ENCODE measurements at places on chromosomes 11 and 22.
A peak's percentile ranks its signal among the peaks of the same experiment; 100 is the strongest.

GRCh38 chr11:59185386-59185945 lies 13.5 kb downstream of the DTX4 start:
- no peak for ATAC-seq

GRCh38 chr11:57083641-57084385 lies 95.1 kb downstream of the OR5AK2 start:
- no peak for ATAC-seq

DNA sequence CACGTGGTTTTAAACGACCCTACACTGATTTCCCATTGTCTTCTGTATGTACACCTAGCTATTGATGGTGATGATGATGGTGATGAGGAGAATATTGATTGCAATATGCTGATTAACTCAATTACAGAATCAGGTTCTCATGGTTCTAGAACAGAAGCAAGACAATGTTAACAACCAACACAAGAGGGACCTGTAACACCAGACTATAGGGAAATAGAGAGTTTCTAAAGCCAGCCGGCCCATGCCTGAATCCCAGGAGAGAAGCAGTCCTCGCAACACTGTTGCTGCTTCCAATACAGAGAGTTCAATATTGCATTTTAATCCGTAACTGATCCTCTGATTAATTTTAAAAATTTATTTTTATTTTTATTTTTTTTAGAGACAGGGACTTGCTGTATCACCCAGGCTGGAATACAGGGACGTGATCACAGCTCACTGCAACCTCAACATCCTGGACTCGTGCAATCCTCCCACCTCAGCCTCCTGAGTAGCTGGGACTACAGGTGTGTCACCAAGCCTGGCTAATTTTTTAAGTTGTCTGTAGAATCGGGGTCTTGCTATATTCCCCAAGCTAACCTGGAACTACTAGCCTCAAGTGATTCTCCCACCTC lies 22.2 kb upstream of the UBASH3B start:
- ATAC-seq: no peak

DNA sequence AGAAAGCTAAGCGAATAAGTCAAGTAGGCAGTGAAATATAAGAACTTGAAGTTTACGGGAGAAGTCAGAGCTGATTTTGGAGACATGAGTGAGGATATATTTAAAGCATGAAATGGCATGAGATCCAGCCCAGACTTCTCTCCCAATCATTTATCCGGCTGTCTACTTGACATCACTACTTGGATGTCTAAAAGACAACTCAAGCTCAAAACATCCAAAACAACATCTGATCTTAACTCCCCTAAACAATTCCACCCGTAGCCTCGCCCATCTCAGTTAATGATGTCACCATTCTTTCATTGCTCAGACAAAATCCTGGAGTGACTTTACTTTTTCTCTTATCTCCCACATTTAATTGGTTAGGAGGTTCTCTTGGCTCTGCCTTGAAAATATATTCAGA lies 44.5 kb downstream of the WEE1 start:
- ATAC-seq: no peak

GRCh38 chr11:77047007-77047927 lies 13.1 kb downstream of the B3GNT6 start:
- ATAC-seq: peak; percentile 96

DNA sequence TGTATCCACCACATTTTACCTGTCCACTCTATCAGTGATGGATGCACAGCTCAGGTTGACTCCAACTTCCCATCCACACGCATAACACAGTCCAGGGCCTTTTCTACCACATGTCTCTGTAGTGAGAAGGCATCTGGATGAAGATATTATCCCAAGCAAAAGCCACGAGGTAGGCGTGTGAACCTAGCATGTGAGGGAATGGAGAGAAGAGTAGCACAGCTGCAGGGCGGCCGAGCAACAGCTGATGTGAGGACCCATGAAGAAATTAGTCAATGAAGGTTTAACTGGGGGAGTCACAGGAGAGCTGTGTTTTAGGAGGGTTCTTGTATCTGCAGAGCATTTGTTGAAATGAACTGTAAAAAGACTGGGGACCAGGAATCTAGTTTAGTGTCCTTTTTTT lies 144.6 kb upstream of the PITPNB start:
- no peak for ATAC-seq

DNA sequence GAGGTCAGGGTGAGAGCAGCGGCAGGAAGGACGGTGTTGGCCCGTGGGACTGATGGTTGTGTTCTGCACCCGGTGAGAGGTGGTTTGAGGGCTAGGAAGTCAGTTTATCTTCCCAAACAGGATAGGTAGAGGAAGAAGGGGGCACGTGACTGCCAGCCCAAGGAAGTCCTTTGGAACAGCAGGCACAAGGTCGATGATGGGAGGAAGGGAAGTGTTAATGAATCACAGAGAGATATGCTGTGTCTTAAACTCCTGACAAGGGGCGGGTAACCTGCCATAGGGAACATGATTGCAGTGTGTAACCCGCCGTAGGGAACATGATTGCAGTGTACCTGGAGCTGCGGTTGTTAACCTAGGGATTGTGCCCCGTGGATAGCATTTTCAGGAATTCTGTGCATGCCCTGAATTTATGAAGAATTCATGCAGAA lies 49.0 kb downstream of the PRR5L start:
- no peak for ATAC-seq

GRCh38 chr11:34514597-34514996 lies 1.0 kb upstream of the ELF5 start:
- no peak for ATAC-seq

GRCh38 chr11:34234086-34234740 lies 123.6 kb downstream of the ABTB2 start:
- peak; percentile 63 for ATAC-seq

DNA sequence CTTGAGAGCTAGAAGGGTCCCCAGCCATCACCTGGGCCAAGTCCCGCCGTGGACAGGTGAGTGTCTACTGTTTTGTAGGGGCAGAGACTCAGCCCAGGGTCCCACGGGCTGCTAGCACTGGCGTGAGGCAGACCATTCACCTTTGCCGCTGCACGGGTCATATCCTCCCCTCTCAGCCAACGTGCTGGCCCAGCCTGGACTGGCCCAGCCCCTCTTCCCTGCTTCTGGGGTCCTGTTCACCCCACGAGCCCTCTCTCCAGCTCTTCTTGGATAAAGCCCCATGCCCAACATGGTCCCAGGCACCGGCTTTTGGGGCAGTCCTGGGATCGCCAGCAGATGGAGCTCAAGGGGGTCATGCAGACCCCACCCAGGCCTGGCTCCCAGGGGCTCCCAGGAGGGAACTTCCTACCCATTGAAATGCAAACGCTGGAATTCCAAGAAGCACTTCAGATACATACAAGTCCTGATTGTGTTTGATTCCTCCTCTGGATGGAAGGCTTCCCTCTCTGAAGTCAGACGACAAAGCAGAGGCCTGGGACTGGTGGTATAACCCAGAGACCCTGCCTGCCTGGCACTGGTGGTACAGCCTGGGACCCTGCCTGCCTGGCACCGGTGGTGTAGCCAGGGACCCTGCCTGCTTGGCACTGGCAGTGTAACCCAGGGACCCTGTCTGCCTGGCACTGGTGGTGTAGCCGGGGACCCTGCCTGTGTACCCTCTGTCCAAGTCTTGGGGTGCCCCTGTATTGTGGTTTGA lies 8.9 kb upstream of the SEPTIN5 start:
- no peak for ATAC-seq

DNA sequence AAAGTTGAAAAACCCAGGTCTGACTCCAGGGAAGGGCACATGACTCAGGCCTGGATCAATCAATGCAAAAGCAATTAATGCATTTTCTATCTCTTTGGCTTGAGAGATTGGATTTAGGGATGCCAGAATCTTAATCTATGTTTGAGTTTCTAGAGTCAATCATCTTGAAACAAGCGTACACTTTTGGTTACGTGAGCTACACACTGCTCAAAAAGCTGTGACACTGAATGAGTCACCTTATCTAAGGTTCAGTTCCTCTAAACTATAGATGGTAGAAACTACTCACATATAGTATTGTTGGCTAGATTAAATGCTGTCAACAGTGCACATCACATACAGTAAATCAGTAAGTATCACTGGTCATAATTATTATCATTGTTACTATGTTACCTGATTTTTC lies 24.2 kb downstream of the MRE11 start:
- ATAC-seq: peak; percentile 83

GRCh38 chr11:75627906-75628668 lies 40.8 kb downstream of the MAP6 start:
- no peak for ATAC-seq

DNA sequence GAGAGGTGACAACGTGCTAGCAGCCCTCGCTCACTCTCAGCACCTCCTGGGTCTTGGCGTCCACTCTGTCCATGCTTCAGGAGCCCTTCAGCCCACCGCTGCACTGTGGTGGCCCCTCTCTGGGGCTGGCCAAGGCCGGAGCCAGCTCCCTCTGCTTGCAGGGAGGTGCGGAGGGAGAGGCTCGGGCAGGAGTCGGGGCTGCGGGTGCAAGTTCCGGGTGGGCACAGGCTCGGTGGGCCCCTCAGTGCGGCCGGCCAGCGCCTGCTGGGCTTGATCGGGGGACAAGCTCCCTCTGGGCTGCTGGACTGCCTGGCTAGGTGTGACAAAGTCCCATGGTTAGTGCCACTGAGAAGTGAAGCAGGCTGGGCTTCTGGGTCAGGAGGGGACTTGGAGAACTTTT lies 245.8 kb downstream of the JRKL start:
- no peak for ATAC-seq

DNA sequence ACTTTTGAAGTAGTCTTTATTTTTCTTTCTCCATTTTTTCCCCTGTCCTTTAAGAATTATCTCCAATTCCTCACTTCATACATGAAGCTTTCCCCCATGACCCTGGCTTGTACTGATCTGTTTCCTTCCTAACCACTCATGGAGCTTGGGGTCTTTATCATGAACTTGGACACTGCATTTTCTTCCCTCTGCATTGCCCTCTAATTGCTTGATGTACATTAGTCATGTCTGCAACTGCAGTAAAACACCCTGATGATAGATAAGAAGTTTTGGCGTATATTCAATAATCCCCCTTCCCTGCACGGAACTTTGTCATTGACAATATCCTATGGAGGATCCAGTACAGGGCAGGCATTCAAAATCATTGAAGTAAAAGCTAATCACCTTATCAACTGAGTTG lies 3.4 kb downstream of the HEPHL1 start:
- ATAC-seq: no peak

DNA sequence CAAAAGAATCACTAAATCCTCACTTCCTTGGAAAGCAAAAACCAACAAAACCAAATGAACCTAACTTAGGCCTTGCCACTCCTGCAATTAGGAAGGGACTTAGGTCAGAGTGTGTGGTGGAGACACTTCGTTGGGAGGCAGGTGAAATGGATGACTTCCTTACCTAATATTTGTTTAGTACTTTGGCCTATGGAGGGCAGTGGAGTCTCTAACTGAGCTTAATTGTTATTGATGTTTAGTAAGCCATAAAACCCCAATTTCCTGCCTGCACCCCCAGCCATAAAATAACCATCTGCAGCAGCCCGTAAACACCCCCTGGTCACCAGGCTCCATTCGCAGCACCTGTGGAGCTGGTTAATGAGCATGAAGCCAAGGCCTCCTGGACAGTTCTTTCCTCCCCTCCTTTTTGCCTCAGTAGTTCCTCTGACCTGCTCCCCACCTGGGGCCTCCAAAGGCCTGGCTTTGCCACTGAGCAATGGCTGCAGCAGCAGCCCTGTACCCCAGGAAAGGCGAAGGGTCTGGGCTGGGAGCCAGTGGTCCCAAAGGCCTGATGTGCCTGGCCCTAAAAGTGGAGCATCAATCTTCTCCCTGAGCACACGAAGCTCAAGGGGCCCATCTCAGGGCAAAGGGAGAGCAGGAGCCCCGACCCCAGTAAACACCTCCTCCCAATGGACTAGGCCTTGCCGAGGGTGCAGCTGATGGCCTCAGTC lies 15.6 kb upstream of the SYT13 start:
- no peak for ATAC-seq

DNA sequence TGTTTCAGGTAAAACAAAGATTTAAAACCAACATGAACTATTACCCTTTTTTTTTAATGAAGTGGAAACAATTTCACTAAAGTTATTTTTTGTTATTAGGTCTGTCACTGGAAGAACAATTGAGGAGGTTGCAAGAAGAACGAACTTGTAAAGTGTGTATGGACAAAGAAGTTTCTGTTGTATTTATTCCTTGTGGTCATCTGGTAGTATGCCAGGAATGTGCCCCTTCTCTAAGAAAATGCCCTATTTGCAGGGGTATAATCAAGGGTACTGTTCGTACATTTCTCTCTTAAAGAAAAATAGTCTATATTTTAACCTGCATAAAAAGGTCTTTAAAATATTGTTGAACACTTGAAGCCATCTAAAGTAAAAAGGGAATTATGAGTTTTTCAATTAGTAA lies 30.9 kb downstream of the BIRC2 start:
- ATAC-seq: no peak

GRCh38 chr11:78828676-78829075 lies 254.0 kb upstream of the NARS2 start:
- ATAC-seq: no peak

- peak; percentile 25 for ATAC-seq
Measured at GRCh38 chr22:23913306-23913660, 19.1 kb downstream of the MIF start.

DNA sequence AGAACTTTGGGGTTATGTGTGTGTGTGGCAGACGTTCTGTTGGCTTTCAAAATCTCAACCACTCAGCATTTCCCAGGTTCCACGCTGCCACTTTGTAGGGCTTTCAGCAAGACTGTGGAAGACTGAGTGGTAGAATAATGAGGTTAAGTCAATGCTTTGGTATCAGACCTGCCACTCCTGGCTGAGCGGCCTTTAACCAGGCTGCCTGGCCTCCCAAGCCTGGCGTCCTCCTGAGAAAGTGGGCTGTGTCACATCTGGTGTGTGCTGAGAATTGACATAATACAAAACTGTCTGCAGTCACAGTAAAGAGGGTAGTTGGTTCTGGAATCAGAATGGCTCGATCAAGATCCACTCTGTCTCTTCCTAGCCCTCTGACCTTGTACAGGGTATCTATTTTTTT lies 126.5 kb downstream of the DBX1 start:
- ATAC-seq: no peak

GRCh38 chr22:42178910-42179519 lies 48.4 kb upstream of the CYP2D6 start:
- ATAC-seq: no peak

- ATAC-seq: peak; percentile 78
Measured at GRCh38 chr11:59224351-59224928, 11.7 kb upstream of the MPEG1 start.

DNA sequence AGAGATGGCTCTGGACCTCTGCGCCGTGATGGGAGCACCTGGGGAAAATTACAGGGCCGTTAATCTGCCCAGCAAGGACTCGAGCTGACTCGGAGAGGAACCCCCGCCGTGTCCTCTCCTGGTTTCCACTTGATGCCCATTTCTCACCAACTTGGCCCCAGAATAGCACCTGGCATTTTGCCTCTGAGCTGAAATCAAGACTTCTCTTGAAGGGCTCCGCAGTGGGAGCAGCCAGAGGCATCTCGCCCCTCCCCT lies 19.0 kb upstream of the CABP7 start:
- ATAC-seq: no peak

DNA sequence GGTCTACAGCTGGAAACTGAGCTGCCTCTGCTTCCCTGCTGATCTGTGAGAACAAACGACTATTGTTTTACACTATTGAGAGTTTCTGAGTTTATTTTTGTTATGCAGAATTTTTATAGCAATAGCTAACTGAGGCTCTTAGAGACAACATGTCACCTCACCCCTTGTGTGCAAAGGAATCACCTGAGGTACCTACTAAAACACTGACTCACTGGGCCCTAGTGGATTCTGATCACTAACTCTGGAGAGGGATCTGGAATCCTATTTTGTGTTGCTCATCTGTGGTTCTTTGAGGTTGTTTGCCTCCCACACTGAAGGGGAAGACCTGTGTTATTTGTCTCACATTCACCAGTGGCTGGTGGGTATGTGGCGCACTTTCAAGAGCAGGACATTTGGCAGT lies 13.4 kb upstream of the B3GAT1 start:
- ATAC-seq: no peak

Data from activated T-helper 17 cell treated with anti-CD3 and anti-CD28 coated beads, Interleukin-2, amount 50 U/mL, for 72 hours (primary cell).